Brain (organoid and tissue), 16 donors: ENCODE measurements at places on chromosomes 2 and 18. TPM values are rescaled to one million over a fixed set of nuclear protein-coding genes. Genes with fewer than 3 reads are reported as not detected.

- peak; percentile 20 for DNase-seq
These were observed 64.2 kb upstream of the CAPN13 start for GRCh38 chr2:30871440-30871839.

- DNase-seq, result peak; percentile 33
These were observed 197.4 kb downstream of the SH3BP4 start for GRCh38 chr2:235149240-235149659.

DNA sequence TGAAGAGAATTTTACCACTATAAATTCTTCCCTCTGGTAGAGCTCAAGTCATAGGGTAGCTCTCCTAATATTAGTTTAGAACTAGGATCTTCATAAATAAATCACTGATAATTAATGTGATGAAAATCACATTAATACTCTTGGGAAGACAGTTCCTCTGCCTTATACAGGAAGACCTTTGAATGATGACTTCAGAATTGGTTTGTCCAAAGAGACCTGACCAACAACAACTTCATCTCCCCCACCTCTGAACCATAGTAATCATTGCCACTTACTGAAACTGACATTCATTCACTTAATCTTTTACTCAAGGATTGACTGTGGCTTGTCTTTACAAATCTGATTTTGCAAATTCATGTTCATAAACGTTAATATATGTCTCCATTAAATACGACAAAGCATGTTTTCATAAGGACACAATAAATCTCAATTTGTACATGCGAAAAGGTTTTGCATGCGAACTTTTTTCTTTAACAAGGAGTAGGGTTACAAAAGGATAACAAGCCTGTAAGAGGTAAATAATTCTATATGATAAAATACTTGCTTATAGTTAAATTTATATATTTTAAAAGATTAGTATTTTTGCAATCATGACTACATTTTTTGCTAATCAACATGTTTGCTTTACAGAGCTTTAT, 61.4 kb downstream of the LRP1B start:
- DNase-seq, result no peak

DNA sequence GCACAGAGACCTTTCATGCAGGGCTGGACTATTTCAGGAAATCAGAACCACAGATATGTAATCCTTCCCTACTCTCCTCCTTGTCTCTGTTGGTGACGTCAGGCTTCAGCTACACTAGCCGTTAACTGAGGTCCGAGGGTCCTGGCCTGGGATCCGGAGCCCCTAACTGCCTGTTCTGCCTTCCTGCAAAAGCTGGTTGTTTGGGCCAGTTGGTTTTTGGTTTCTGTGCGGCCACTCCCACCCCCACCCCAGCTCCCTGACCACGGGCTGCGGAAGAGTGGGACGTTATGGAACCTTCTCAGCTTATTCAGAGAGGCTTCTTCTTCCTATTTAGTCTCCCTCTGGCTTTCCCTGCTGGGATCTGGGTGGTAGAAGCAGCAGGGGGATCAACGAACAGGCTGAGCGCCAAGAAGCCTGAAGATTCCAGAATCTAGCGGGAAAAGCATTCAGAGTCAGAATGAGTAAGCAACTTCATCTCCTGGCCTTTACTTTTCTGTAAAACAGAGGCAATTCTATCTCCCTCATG, 49.3 kb upstream of the ROCK2 start:
- peak; percentile 78 for DNase-seq

GRCh38 chr2:239002954-239003623, 155.2 kb downstream of the TWIST2 start:
- no peak for DNase-seq

ZNF513 gene
- 15.3 TPM for polyA plus RNA-seq

KCNG2 gene
- 0.20 TPM for polyA plus RNA-seq

CNGA3 gene
- polyA plus RNA-seq, result 10.8 TPM

NR4A2 gene
- polyA plus RNA-seq, result 4.3 TPM

ST6GAL2 gene
- polyA plus RNA-seq, result 4.3 TPM

USP37 gene
- 7.1 TPM for polyA plus RNA-seq

BIN1 gene
- 145 TPM for polyA plus RNA-seq
